ENCODE measurements at places on chromosomes 3 and 15.

GRCh38 chr3:30685267-30685667, 78.9 kb downstream of the TGFBR2 start:
- no peak for DNase-seq

- no peak for DNase-seq
Observed at GRCh38 chr15:45729141-45729540, 94.3 kb downstream of the SQOR start.

DNA sequence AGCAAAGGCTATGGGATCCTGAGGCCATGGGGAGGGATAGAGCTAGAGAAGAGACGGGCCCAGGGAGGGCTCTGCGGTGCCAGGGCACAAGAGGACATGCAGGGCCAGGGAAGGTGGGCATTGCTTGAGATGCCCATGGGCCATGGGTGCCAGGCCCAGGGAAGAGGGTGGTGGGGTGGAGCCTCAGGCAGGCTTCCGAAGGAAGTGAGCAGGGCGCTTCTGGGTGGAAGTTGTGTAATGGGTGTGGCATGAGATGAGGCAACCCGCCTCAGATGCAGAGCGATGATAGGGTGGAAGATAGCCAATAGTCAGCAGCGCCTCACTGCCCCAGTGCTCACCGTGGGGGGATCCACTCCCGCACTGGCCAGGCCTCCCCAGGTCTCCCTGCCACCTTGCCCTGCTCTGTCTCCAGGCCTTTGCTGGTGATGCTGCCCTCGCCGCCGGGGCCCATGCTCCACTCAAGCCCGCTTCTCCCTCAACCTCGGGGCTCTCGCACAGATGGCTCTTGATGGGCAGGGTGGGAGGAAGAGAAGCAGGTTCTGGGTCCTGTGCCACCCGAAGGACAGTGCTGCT, 51.4 kb downstream of the DNAJB8 start:
- DNase-seq = no peak

- DNase-seq = no peak
Observed at GRCh38 chr15:88428053-88428452, 39.1 kb downstream of the MRPL46 start.
